ENCODE measurements at places on chromosomes 12 and 14.
A peak's percentile ranks its signal among the peaks of the same experiment; 100 is the strongest.

DNA sequence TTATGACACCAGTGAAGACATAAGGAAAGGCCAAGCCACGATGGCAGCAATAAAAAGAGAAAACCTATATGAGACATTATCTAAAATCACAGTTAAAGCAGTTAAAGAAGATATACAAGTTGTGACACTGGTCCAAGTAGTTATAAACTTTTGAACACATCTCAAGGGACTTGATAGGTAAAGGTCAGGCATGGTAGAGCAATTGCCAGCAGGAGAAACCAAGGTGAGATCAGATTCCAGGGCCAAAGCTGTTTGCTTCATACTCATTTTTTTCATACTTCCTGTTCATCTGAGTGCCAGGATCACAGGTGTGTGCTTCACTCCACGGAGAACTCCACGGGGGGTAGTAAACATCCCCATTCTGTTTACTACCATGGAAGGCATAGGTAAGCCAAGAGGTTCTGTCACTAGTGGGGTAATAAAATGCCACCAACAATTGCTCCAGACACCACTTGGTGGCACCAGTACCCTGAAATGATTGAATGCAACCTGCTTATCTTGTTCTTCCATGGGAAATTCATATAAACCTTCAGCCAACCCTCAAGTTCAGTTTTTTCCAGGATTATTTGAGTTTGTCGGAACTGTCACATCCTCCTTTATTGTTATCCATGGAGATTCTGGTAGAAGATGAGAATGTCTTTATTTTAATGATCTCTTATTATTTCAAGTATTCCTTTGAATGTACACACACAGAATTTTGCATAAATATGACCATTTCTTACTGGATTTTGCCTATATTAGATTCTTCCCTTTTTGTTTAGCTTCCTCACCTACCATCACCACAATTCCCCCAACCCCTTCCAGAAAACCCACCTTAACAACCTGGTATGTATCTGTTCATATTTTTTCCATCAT is 59.2 kb upstream of the TSPAN8 start:
- DNase-seq, result peak; percentile 70

GRCh38 chr14:64474041-64474440 is 8.7 kb downstream of the AKAP5 start:
- no peak for DNase-seq

- DNase-seq, result no peak
Observed at GRCh38 chr12:74105434-74105833, 432.2 kb upstream of the ATXN7L3B start.

- no peak for DNase-seq
Observed at GRCh38 chr12:13026286-13026685, 17.9 kb upstream of the FAM234B start.

DNA sequence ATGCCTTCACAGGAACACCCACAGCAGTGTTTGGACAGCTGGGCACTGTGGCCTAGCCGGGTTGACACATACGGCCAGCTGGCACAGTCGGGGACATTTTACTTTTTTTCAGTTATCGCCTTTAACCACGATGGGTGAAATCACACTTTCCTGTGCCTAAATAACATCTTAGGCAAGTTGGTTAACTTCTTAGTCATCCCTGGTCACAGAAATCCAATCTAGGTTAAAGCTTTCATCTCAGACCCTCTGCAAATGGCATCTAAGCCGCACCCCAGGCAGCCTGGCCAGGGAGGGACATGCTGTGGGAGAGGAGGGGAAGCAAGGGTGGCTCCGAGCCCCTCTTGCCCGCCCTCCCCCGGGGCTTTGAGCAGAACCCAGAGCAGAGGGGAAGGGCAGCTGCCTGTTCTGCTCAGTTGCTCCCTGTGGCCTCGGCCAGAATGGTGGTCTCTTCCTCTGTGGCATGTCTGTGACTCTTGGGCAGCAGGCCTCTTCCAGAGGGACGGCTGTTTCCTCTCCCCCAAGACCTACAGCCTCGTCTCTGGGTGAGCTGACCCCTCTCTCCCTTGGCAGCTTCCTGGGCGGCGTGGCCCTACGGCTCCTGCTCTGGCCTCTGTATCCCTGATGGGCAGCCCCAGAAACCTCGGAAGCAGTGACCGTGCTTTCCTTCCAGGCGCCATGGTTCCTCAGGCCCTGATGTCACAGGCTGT is 85.4 kb upstream of the DYNC1H1 start:
- DNase-seq, result no peak

DNA sequence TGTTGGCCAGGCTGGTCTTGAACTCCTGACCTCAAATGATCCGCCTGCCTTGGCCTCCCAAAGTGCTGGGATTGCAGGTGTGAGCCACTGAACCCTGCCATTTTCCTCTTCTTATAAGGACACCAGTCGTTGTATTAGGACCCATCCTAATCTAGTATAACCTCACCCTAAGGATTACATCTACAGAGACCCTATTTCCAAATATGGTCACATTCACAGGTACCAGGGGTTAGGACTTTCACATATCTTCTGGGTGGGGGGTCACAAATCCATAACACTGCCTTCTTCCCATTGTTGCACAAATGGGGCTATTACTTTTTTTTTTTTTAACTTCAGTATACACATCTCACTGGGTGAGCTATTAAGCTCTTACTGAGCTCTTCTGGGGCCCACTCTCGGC is 38.6 kb downstream of the ARF6 start:
- DNase-seq, result no peak

Measured in ACHN (cell line).